ENCODE measurements at places on chromosomes 1 and 21.
A peak's percentile ranks its signal among the peaks of the same experiment; 100 is the strongest.

DNA sequence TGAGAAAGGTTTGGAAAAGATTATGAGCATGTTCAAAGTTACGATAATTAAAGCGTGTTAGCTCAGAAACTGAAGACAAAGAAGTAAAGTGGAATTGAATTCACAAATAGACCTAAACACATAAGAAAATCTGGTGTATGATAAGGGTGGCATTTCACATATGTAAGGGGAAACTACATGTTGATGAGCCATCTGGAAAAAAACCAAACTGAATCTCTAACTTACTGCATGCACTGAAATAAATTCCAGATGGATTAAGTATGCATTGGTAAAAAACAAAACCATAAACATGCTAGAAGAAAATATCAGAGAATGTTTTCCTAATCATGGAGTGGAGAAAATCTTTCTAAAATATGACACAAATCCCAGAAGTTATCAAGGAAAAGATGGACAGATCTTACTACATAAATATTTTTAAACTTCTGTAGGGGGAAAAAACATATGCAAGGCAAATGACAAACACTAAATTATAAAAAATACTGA is 34.0 kb upstream of the CTPS1 start:
- DNase-seq = no peak

GRCh38 chr1:172894349-172895049 is 156.2 kb downstream of the TNFSF18 start:
- DNase-seq = no peak

DNA sequence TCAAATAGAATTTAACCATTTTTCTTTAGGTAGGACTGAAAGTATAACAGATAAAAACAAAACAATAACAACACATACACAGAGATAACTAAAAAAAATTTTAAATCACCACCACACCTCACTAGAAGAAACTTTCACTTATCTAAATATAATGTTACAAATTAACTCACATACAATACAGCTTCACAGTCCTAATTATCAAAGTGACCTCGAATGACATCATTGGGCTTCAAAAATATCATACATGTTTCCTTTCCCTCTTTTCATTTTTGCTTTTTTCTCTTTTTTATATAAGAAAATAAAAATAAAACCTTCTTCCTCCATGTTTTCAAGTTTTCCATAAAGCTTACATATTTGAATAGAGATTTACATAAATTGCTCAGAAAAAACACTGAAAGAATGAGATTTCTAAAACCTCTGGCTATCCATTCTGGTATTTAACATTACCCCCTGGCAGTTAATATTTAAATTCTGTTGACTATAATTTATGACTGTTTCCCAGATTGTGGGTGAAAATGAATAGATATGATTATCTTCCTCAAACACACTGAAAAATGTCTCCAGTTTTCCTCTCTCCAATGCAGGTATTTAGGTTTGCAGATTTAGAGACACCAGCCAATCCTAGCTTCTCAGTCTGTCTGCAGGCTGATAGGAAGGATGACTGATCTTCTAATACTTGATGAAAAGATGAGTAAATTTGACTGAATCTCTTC is 40.5 kb upstream of the SLC19A2 start:
- DNase-seq = no peak

- no peak for DNase-seq
These were observed 29.0 kb downstream of the ZSWIM5 start for GRCh38 chr1:45177452-45177851.

GRCh38 chr1:54874079-54874830 is 12.7 kb downstream of the DHCR24 start:
- no peak for DNase-seq

GRCh38 chr1:26887125-26887524 is 3.0 kb downstream of the GPN2 start:
- no peak for DNase-seq

GRCh38 chr1:234912548-234913277 is 215.9 kb downstream of the TOMM20 start:
- no peak for DNase-seq

GRCh38 chr1:21781815-21782348 is 1.1 kb downstream of the USP48 start:
- no peak for DNase-seq

- no peak for DNase-seq
These were observed 98.2 kb upstream of the C1orf87 start for GRCh38 chr1:60171801-60172200.

DNA sequence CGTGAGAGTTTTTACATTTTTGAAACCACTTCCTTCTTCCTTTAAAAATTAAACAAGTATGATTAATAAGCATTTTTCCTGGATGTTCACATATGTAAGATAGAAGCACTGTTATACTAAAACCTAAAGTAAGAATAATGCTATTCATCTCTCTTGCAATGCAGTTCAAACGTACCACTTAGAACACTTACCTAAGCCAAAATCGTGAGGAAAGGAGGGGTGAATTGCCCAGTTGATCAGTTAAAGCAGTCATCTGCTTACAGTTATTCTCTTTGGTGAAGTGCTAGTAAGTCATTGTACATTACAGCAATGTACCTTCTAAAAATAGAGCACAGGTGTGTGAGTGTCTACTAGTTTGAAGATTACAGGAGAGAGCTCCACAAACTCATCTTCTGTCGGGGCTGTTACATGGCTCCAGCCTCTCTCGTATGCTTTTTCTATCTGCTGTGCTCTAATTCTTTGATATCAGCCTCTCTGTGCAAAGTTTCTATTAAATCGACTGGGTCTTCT is 3.4 kb downstream of the NCAM2 start:
- DNase-seq = no peak

DNA sequence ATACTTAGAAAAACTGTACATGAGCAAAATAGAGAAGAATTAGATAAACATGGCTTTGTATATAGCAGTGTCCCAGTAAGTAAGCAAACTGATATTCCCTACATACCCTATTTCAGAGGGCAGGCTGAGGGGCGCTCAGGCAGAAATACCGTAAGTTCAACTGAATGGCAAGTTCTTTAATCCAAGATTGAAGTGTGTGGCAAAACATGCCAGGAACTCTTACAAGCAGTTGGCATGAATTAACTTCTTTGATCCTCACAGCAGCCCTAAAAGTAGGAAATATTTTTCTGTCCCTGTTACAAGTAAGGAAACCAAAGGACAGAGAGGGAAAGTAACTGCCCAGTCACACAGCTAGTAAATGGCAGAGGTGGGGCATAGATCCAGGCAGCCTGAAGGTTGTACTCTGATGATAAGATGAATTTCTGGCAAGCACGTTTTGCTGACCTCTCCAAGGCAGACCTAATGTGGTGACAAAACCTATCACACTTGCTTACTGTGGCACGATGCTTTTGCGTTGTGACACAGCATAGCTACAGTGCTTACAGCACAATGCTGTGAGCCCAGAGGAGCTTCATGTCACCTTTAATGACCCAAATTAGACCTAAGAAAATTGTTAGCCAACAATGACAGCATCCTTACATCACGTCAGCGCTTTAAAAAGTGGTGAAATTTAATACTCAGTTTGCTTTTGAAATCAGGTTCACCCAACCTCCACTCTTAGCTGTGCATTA is 35.0 kb upstream of the THEM4 start:
- no peak for DNase-seq

DNA sequence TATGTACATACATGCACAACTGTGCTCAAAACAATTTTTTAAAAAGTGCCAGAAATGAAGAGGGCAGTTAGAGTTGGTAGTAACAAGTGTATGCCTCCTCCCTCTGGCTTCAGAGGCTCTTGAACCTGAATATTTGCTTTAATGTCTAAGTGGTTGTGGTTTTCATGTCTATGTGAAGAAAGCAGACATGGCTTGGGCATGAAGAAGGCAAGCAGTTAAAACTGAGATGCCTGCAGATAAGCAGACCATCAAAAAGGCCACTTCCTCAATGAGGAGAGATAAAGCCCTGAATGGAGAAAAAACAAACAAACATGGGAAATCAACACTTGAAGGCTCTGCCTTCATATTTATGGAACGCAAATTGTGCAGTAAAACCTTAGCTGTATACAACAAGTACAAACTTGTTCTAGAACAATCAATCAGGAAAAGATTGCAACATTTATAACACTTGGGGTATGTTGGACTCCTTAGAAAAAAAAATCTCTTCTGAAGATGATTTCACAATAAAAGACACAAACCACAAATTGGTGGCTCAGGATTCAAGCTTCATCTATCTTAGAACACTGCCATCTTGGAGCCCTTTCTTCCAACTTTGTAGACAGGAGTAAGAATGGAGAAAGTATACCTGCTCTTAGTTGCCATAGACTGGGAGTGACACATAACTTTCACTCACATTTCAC is 52.7 kb upstream of the PLA2G4A start:
- peak; percentile 9 for DNase-seq

- DNase-seq = no peak
These were observed 50.3 kb upstream of the USP1 start for GRCh38 chr1:62386351-62387121.

DNA sequence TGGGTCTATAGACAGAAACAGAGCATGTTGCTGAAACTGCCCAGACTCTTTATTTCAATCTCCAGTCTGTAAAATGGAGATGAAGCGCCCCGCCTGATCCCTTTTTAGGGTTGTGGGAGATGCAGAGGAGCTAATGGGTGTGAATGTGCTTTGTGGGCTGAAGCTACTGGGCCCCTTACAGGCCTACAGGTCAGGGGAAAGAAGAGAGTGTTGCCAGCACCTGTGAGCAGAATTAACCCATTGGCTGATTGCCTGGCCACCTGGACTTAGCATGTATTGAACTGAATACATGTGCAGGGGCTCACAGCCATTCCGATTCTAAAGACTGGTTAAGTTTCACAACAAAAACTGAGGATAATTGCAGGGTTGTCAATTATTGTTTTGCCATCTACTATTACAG is 13.9 kb upstream of the ATF3 start:
- DNase-seq = no peak

All from NCI-H510A (cell line).